Ammon's horn (tissue), 1 donor: ENCODE measurements at places on chromosomes 5 and 9.

GRCh38 chr5:53110156-53110555, 599 bp upstream of the MOCS2 start:
- no peak for DNase-seq

DNA sequence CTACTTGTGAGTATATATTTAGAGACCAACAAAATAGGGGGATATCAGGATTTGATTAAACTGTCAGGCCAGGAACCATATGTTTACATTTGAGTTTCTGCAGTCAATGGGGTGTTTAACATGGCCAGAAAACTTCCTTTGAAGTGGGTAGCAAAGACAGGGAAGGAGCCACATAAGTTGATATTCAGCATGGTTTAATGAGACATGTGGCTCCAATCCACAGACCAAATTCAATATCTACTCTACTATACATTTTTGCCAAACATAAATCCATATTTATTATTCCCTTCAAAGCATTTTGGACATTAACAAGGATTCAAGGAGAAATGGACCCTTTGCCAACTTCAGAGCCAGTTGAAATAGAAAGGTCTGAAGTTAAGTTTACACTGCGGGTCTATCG, 99.8 kb downstream of the TAF11L14 start:
- no peak for DNase-seq

GRCh38 chr9:114852050-114852594, 46.3 kb upstream of the TNFSF15 start:
- peak; percentile 33 for DNase-seq

- DNase-seq, result no peak
These were observed 65.7 kb downstream of the IQGAP2 start for GRCh38 chr5:76468635-76469425.

GRCh38 chr5:173321886-173322285, 6.3 kb downstream of the STC2 start:
- DNase-seq, result no peak

GRCh38 chr9:123378025-123378424, 22.0 kb downstream of the CRB2 start:
- no peak for DNase-seq

- no peak for DNase-seq
These were observed 45.7 kb downstream of the STOM start for GRCh38 chr9:121324316-121324715.

GRCh38 chr5:132667761-132668705, 5.8 kb upstream of the IL4 start:
- DNase-seq, result no peak

DNA sequence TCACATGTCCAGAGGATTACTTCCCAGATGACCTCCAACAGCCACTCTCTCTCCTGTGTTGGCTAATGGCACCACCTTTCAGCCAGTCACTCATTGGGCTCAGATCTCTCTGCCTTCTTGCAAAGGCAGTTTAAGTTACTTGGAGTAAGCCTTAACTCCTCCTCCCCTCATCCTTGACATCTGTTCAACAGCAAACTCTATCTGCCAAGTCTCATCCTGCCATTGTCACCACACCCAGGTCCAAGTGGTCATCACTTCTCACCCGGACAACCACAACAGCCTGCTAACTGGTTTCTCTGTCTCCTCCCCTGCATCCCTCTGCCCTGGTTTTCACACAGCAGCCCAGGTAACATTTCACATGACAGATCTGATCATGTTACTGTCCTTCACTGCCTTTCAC, 58.5 kb downstream of the DCP2 start:
- no peak for DNase-seq

- no peak for DNase-seq
These were observed 11.1 kb downstream of the CAMSAP1 start for GRCh38 chr9:135896205-135896604.

- DNase-seq, result no peak
These were observed 35.4 kb downstream of the PRLR start for GRCh38 chr5:35194635-35195471.

GRCh38 chr9:27404661-27405060, 107.7 kb upstream of the EQTN start:
- DNase-seq, result no peak

GRCh38 chr9:126303488-126303887, 23.1 kb upstream of the MVB12B start:
- no peak for DNase-seq

DNA sequence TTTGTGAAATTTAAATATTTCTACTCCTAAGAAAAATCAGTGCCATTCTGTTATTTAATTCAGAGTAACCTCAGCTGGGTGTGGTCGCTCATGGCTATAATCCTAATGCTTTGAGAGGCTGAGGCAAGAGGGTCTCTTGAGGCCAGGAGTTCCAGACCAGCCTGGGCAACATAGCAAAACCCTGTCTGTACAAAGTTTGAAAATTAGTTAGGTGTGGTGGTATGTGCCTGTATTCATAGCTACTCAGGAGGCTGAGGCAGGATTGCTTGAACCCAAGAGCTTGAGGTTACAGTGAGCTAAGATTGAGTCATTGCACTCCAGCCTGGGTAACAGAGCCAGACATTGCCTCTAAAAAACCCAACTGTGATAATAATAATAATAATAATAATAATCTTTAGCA, 44.8 kb upstream of the CNTLN start:
- DNase-seq, result no peak

- peak; percentile 41 for DNase-seq
These were observed 25.9 kb downstream of the PSMB7 start for GRCh38 chr9:124389146-124389939.

- no peak for DNase-seq
These were observed 130.3 kb upstream of the CNTLN start for GRCh38 chr9:17004500-17004899.

GRCh38 chr5:129803403-129803802, 55.5 kb downstream of the MINAR2 start:
- no peak for DNase-seq
